ENCODE measurements at places on chromosomes 4 and X. TPM values are rescaled to one million over a fixed set of nuclear protein-coding genes. Genes with fewer than 3 reads are reported as not detected.

Gene ITIH6
- total RNA-seq, result not detected

DNA sequence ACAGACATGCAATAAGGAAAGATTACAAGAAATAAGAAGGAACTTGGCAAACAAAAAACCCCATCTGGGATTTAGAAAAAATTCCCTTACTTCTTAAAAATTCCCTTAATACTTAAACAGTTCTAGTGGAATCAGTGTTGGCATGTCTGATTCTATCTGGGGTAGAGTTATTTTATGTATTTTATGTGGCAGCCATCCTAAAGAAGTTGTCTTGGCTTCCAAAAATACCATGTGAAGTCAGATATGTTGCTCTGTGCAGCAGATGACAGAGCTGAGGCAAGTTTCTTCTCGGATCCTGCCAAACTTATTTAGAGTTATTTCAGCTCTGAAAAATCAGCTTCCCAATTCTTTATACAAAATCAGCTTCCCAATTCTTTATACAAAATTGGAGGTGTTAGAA, 14.7 kb downstream of the YY2 start:
- DNase-seq, result no peak

GRCh38 chr4:121690001-121690400, 6.8 kb downstream of the ANXA5 start:
- no peak for DNase-seq

Gene WWC2
- 87.2 TPM for total RNA-seq

GRCh38 chrX:120750381-120750780, 120.5 kb upstream of the C1GALT1C1 start:
- no peak for DNase-seq

DNA sequence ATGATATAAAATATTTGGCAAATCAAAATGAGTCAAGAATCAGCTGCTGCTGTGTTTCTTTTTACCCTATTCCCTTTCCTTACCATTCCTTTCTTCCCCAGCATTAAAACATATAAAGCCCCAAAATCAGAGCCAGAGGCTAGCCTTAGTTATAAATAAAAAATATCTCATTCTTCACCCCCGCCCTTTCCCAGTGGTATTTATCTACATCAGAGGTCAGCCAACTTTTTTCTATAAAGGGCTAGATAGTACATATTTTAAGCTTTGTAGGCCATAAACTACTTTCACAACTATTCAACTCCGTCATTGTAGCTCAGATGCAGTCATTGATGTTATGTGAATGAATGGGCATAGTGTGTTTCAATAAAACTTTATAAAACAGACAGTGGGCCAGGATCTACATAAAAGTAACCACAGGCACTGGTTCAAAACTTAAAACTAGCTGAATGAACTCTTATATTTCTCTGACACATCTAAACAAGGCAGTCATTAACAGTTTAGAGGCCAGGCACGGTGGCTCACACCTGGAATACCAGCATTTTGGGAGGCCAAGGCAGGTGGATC, 30.5 kb upstream of the TCEANC start:
- DNase-seq, result no peak

Gene RPA4
- 1.8 TPM for total RNA-seq

- no peak for DNase-seq
Measured at GRCh38 chr4:53960843-53961242, 103.6 kb downstream of the CHIC2 start.
